ENCODE measurements at places on chromosomes 7 and 10.
A peak's percentile ranks its signal among the peaks of the same experiment; 100 is the strongest.

GRCh38 chr7:44102846-44103565 lies 1.1 kb upstream of the AEBP1 start:
- no peak for DNase-seq

DNA sequence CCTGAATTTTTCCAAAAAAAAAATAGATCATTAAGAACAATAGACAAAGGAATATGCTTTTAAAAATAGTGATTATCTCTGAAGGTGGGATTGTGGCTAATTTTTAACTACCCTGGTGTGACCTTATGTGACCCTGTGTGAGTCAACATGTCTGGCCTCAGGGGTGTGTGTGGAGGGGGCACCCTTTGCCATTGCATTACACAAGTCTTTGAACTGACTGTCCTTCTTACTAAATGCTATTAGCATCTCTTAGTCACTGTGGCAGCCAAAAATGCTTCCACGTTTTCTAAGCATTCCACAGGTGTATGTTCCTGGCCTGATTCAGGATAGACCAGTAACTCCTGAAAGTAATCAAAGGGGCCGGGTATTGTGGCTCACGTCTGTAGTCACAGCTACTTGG lies 175.4 kb downstream of the MGMT start:
- no peak for DNase-seq

- no peak for DNase-seq
Measured at GRCh38 chr10:133183646-133184378, 23.8 kb downstream of the KNDC1 start.

- DNase-seq: no peak
Measured at GRCh38 chr10:59234816-59235429, 58.5 kb downstream of the PHYHIPL start.

DNA sequence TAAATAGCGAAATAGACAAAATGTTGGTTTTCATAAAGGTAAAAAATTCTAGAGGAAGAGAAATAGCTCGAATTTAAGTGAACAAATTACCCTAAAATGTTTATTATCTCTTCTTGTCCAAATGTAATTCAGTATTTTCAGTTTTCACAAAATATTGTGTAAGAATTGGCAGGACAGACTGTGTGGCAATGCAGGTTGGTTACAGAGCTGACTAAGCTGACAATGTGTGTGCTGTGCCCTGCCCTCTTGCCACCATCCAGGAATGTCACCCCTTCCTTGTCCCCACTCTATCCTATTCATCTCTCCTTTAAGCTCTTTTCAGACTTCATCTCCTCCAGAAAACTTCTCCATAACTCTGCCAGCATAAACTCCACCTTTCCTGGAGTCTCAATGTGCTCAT lies 46.1 kb downstream of the COL28A1 start:
- DNase-seq: no peak

- DNase-seq: no peak
Measured at GRCh38 chr7:67661-68395, 124.5 kb upstream of the FAM20C start.

DNA sequence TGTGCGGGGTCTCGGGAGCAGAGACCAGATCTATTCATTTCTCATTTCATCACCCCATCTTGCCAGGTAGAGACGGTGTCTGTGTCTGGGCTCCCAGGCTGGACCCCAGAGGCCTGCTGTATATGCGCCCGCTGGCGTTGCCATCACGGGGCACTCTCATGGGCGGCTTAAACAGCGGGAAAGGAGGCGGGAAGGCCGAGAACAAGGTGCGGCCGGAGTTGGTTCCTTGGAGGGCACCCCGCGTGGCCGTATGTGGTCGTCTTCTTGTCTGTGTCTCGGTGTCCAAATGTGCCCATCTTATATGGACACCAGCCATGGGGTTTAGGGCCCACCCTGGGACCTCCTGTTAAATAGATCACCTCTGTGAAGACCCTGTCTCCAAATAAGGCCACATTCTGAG lies 2.1 kb upstream of the CFAP46 start:
- no peak for DNase-seq

GRCh38 chr7:105652359-105652993 lies 71.2 kb upstream of the EFCAB10 start:
- peak; percentile 42 for DNase-seq

DNA sequence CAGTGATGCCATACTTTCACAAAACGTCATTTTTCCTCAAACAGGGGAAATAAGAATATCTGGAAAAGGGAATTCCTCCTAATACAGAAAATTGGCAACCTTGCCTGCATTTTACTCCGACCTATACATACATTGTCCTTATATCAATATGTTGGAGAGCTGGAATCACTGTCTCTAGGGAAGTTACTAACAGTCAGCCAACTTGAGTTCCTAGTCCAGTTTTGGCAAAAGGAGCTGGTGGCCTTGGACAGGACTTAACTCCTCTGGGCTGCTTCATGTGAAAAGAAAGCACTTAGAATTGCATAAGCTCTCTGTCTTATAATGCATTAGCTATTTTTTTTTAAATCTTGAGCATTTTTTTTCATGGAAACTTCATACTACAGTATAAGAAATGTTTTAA lies 174.2 kb upstream of the HGF start:
- DNase-seq: no peak

All from activated T-helper 1 cell treated with Interleukin-2 at 50 U/mL for 16 hours (primary cell).